ENCODE measurements at places on chromosomes 4 and X.

DNA sequence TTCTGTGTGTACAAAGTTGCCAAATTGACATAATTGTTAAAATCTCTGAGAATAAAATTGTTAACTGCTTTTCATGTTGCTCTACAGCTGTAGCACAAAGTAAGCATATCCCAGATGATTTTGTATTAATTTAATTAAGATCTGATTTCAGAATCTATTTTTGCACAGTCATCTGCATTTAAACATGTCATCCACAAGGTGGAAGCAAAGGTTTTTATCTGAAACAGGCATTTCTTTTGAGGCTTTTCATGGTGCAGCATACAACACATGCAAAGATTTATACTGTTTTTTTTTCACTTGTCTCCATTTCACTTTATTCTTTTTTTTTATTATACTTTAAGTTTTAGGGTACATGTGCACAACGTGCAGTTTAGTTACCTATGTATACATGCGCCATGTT, 51.2 kb downstream of the GC start:
- no peak for DNase-seq

GRCh38 chrX:24292353-24292752, 21.5 kb downstream of the SUPT20HL2 start:
- DNase-seq: no peak

DNA sequence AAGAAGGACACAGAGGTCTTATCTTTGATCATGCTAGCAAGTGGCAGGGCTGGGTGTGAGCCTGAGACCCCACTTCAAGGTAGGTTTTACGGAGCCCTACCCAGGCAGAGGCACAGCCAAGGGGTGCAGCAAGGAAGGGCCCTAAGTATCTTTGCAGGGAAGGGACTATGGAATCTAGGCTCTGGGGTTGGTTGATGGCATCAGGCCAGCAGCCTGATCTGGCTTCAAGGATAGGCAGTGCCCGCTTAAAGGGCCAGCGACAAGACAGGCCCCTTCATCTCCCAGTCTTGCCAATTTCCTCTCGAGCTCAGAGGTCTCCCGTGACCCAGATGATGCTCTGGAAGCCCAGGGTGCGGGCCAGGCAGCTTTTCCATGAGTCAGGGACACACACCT, 5.8 kb downstream of the ABLIM2 start:
- DNase-seq: no peak

DNA sequence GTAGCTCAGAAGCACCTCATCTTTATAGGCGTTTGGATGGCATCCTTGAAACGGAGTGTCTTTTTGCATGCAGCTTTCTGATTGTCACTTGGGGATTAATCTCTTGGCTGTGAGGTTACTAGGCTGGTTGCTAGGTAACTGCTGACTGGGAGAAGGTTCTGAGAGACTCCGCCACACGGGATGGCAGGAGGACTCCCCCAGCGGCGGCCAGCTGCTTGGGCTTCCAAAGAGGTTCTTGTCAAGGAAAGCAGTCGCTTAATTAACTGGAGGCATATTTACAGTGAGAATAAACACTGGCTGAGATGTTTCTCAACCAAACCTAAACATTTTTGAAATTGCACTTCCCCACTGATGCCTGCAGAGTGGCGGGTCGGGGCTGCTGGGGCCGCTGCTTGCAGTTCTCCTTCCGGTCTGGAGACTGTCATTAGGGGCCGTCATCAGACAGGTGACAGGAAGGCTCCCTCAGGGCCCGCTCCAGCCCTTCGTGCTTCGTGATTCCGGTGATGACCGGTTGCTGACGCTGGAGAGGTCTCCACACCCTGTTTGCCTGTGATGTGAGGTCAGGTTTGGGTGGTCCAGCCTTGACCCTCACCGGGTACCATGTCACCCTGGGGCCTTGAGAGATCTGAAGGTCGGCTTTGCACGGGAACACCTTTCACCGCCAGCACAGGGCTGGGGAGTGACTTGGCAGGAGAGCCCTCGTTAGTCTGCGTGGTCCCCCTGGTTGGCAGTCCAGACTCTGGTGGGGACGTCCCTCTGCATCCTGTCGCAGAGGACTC, 9.1 kb downstream of the NSG1 start:
- no peak for DNase-seq

DNA sequence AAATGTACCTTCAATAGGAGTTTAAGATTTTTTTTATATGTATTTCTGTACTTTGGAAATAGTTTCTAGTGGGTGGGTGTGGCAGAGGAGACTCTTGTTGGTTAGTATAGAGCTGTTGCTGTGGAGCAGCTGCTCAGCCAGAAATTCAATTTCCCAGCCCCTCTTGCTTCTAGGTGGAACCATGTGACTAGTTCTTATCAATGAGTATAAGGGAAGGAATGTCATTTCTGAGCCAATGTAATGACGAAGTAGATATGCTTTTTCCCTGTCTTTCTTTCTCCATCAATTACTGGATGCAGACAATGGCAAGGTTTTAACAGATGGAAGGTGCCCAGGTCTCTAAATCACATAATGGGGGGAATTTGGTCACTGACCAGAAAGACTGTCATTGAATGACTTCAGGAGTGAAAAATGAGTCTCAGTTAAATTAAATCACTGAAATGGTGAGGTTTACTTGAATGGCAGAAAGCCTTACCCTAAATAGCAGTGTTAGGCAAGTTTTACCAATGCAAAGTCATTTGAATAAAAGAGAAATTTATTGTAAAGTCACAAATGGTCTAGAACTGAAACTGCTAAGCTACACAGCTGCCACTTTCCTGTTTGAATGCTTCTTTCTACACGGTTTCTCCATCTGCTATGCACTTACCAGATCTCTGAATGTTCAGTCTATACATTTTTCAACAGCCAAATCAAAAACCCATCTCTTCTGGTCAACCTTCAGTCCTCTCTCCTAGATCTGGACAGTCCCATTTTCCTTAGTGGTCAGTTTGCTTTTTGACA, 795.4 kb upstream of the MAGEB2 start:
- no peak for DNase-seq
